C1 segment of cervical spinal cord (tissue), 14 donors: ENCODE measurements at places on chromosomes 12 and 14.
A peak's percentile ranks its signal among the peaks of the same experiment; 100 is the strongest.

DNA sequence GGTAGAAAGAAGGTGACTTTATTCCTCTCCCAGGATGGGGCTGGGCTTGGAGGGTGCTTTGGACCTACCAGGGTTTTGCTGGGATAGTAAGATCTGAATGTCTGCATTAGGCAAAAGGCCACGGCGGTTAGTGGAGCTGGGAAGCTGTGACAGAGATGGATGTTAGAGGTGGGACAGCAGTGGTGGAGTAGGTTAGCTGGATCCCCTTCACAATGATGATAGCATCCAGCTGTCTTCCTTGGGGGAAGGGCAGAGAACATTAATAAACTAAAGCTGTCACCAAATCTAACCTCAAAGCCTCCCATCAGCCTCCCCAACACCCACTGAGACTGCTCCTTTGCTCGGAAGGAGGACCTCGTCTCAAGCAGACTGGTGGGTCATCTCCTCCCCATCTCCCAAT lies 104.8 kb downstream of the GPATCH2L start:
- DNase-seq: no peak

DNA sequence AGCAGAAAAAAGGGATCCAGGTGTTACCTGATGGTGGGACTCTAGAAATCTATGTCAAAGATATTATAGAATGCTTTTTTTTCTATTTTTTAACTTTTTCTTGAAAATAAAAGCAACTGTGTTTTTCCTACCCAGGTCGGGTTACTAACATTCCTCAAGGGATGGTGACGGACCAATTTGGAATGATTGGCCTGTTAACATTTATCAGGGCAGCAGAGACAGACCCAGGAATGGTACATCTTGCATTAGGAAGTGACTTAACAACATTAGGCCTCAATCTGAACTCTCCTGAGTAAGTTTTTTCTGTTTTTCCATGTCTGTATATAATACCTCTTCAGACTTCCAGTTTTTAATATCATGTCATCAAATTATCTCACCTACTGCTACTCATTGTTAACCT lies 27.6 kb upstream of the KCNMB4 start:
- DNase-seq: no peak

DNA sequence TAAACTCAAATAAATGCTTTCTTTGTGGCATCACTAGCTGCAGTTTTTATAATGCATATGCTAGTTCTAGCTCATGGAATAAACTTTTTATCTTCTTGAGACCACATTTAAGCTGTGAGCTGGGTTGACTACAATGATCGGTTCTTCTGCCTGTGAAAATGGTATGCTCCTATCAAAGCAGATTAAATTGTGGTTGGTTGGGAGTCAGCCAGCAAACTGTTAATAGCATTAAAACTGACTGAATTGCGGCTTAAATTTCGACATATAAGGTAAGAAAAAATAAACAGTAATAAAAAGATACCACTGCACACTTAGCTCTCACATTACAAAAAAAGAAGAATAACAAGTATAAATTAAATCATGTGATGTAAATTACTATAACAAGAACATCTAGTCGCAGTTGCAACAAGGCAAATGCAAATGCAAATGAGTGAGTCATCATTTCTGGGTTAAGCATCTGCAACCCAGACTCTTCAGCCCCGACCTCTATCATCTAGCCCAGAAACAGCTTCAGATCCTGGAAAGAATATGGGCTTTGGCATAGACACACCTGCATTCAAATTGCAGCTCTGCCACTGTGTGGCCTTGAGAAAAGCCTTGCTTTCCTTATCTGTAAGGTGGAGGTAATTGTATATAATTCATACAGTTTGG lies 19.8 kb upstream of the DHRS7 start:
- DNase-seq: no peak

- no peak for DNase-seq
Measured at GRCh38 chr14:104576970-104577332, 2.6 kb upstream of the C14orf180 start.

GRCh38 chr14:103711516-103712431 lies 3.5 kb downstream of the XRCC3 start:
- peak; percentile 80 for DNase-seq

DNA sequence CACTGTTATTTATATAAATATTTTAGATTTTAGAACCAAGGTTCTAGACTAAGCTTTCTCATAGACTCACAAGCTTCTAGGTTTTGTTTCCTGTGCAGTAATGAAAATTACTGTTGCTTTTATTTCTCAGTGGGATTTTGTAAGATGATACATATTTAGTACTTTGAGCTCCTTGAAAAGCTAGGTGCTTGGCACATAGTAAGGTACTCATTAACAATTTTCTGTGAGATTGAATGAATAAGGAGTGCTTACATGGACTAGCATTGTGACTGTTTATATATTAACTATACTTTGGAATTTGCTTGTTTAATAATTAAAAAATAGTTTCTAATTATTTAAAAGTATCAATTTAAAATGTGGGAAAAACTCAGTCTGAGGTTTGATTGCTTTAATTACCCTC lies 85.7 kb downstream of the MIA2 start:
- DNase-seq: no peak

DNA sequence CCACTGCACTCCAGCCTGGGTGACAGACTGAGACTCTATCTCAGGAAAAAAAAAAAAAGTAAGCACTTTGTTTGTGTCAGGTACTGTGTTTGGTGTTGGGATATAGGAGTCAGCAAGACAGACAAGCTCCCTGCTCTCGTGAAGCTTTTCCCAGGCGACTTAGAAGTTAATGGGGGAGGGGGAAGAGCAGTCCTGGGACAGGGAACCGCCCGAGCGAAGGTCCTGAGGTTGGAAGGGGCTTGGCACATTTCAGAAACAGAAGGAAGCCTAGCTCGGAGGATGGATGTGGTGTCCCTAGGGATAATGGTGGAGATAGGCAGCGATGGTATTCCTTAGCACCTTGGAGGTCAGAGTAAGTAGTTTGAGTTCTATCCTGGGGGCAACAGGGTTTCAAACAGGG lies 8.5 kb upstream of the COX6A1 start:
- DNase-seq: no peak

- DNase-seq: no peak
Measured at GRCh38 chr14:22225516-22226140, 363.4 kb downstream of the DAD1 start.

DNA sequence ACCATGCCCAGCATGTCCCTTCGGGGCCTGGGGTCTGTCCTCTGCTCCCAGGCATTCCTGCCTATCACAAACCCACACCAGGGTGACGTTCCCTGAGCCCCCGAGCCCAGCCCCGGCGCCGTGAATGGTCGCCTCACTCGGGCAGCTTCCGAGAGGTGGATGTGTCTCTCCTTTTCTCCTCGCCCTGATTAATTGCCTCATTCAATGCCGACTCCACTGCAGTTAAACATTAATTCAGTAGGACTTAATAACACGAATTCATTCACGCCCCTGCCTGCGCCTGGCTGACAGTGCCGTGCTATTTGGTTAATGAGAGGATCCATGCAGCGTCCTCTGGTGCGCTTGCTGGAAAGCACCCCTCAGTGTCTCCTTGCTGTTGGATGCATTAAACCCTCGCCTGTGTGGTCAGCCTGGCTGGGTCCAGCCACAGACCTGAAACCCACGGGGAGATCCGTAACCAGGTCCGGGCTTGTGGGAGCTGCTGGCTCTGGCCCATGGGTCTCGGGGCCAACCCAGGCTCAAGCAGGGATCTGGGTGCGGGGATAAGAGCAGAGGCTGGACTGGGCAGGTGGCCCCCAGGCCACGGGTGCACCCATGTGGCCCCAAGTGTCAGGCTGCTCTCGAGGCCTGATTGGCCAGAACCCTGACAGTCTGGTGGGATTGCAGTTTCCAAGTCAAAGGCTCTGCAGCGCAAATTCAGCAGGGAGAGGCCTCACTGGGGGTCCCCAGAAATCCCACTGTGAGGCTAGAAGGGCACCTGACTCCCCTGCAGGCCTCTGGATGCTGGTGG lies 55.4 kb downstream of the FBRSL1 start:
- DNase-seq: no peak

GRCh38 chr14:104445832-104446381 lies 133.7 kb upstream of the C14orf180 start:
- no peak for DNase-seq
